Skeletal muscle cell (primary cell): ENCODE measurements at places on chromosomes 3 and 15.

GRCh38 chr15:63288778-63289378 is 11.5 kb downstream of the APH1B start:
- DNase-seq = no peak

DNA sequence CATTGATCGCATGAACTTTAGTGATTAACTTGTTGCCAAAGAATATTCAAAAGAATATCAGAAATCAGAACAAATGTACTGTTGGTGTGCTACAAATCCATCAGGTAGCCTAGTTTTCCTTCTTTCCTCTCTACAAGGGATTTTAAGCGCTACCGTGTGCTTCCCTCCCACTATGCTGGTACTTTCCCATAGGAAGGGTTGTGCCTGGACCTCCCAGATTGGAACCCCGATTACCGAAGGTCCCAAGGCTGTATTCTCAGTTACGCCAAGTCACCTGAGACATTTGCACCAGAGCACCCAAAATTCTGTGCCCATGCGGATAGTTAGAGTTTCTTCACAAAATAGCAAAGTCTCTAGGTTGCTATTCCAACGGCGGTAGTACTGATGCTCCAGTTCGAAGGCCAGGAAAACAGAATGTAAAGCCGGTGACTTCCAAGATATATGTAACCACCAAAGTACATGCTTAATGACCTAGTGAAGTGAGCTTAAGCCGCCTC is 23.4 kb upstream of the GATM start:
- DNase-seq = no peak

DNA sequence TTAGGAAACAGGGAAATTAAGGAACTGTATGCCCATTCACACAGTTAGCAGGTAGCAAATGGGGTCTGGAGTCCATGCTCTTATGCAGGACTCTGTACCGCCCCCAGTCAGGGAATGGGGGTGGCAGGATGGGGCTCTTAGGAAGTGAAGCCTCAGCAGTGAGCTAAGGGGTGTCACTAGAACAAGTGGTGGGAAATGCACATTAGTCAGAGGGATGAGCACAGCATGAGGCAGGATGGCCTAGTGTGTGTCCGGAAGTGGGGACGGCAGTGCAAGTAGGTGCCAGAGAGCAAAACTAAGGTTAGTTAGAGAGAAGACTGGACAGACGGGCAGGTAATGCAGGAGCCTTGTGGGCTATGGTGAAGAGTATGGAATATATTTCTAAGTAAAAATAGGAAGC is 60.7 kb downstream of the ST3GAL6 start:
- no peak for DNase-seq

DNA sequence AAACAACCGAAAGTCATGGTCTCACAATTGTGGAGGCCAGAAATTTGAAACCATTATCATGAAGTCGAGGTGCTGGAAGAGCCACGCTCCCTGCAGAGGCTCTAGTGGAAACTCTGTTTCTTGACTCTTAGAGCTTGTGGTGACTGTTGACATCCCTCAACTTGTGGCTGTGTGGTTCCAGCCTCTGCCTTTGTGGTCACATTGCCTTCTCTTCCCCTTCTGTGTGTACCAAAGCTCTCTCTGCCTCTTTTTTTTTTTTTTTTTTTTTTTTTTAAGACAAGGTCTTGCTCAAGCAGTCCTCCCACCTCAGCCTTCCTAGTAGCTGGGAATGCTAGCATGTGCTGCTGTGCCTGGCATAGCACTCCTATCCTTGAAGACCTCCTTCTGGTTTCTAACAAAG is 48.7 kb upstream of the CRTC3 start:
- DNase-seq = no peak

DNA sequence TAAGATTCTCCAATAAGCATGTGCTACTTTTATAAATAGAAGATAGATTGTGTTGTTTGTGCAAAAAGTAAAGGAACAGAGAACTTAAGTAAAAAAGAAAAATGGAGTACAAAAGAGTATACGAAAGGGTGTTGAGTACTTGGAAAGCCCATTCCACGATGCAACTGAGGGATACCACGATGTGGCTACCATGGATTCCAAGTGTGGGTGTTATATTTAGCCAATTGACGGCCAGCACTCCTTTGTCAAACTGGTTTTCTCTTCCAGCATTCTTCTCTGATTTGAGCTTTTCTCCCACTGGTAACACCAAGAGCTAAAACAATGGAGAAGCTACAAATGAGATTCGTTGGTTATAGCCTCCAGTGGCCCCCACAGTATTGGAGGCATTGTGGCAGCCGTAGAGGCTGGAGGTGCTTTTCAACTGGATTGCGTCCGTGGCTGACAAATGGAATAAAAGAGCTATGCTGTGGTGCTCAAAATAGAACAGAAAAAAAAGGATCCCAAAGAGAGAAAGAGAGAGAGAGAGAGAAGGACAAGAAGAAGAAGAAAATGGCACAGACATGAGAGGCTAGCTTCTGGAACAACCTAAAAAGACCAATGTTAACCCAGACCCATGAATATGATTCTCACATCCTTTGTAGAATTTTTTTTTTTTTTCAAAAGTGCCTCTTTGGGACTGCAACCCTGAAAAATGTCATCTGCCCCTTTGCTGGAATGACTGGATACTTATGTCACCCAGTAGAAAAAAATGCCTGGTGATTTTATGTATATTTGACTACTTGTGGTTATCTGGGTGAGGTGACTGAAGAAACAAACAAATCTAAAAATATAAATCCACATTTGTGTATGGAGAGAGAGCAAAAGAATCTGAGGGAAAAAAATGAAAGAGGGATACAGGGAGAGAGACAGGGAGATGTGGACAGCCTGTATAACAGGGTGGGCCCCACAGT is 345.1 kb downstream of the RORA start:
- no peak for DNase-seq

DNA sequence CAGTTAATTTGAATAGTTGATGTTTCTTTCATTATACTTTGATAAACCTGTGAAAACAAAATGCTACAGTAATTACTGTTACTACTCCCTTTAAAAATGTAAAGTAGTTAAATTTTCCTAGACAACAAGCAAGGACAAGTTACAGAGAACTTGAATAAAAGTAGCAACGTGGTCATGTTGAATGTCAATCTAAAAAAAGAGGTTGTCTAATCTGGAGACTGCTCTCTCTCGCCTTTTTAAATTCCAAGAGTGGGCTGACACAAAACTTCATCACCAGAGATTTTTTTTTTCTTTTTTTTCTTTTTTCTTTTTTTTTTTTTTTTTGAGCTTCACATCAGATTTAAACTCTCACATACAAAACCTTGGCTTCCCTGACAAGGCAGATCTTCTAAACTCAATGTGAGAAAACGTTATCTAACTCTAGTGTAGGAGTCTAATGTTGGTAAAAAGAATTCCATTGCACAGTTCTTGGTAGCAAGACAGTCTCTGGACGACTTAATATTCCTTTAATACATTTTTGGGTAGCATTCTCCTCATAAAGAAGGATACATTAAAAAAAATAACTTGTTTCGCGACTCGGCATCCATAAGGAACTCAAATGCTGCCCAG is 4.1 kb downstream of the FOXP1 start:
- no peak for DNase-seq

GRCh38 chr3:30779686-30780287 is 114.7 kb downstream of the GADL1 start:
- no peak for DNase-seq
